ENCODE measurements at places on chromosomes 16 and 17. TPM values are rescaled to one million over a fixed set of nuclear protein-coding genes. Genes with fewer than 3 reads are reported as not detected.

Gene NOG
- 1.6 TPM for polyA plus RNA-seq

Gene SOCS1
- 12.7 TPM for polyA plus RNA-seq

Gene CDH1
- polyA plus RNA-seq: 98.3 TPM

DNA sequence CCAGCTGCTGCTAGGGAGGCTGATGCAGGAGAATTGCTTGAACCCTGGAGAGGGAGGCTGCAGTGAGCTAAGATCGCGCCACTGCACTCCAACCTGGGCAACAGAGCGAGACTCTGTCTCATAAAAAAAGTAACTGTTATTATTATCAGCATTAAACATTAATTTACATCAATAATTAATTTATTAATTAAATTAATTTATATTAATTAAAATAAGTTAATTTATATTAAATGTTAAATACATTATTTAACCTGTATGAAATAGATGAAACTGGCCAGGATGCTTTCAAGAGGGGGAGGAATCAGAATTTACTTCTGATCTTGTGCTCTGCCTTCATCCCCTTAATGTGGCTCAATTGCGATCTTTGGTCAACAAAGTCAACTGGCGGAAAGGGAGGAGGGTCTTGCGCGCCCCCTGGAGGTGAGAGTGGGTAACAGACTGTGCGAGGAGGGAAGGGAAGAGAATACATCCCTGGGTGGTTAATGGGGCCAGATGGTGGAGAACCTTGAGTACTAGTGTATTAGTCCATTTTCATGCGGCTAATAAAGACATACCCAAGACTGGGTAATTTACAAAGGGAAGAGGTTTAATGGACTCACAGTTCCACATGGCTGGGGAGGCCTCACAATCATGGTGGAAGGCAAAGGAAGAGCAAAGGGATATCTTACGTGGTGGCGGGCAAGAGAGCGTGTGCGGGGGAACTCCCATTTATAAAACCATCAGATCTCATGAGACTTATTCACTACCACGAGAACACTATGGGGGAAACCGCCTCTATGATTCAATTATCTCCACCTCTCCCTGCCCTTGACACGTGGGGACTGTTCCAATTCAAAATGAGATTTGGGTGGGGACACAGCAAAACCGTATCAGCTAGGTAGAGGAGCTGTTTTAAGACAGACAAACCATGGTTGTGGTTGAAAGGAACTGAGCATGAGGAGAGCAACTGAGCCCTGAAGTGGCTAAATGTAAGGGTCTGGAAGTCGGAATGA, 15.7 kb upstream of the CPPED1 start:
- no peak for DNase-seq

Gene IGFALS
- polyA plus RNA-seq: 4.3 TPM

GRCh38 chr17:34763728-34764665, 184.6 kb downstream of the TMEM132E start:
- DNase-seq: no peak

Gene RND2
- 3.7 TPM for polyA plus RNA-seq

DNA sequence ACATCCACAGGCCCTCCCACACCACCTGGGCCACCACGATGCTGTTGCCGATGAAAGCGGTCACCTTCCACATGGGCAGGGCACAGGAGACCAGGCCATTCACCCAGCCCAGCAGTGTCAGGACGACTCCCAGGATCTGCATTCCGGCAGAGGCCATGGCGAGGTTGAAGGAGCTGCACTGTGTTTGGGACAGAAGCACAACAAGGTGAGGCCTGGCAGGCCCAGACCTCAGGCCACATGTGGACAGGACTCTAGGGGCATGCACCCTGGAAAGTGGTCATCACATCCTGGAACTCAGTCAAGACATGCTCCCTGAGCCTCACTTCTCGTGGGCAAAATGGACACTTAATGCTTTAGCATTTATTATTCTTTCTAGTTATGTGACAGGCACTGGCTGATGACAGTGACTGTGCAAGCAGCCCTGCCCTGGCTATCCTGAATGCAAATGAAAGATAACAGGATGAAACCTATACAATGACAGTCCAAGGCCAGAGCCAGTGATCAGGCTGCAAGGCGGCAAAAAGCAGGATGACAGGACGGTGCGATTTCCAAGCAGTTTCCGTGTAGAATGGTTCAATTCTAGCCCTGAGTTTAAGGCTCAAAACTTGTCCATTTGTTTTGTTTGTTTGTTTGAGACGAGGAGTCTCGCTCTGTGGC, 2.0 kb downstream of the CLDN6 start:
- DNase-seq: no peak

DNA sequence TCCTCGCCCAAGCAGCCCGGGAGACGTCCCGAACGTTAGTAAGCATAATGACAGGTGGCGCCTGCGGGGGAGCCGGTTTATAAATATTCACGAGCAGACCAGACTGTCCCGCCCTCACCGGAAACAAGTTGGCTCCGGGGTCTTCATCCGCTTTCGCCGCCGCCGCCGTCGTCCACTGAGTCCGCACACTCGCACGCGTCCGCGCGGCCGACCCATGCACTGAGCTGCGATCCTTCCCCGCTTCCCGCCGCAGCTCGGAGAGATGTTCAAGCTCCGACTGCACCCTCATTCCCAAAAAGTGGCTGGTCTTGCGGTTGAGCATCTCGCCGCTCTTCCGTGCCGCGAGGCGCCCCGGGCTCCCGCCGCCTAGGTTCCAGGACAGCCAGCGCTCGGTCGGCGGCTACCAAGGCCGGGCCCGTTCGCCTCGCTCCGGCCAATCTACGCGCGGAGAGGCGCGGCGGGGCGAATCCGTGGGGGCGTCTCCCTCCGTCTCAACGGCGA, 385 bp downstream of the CFAP119 start:
- no peak for DNase-seq

DNA sequence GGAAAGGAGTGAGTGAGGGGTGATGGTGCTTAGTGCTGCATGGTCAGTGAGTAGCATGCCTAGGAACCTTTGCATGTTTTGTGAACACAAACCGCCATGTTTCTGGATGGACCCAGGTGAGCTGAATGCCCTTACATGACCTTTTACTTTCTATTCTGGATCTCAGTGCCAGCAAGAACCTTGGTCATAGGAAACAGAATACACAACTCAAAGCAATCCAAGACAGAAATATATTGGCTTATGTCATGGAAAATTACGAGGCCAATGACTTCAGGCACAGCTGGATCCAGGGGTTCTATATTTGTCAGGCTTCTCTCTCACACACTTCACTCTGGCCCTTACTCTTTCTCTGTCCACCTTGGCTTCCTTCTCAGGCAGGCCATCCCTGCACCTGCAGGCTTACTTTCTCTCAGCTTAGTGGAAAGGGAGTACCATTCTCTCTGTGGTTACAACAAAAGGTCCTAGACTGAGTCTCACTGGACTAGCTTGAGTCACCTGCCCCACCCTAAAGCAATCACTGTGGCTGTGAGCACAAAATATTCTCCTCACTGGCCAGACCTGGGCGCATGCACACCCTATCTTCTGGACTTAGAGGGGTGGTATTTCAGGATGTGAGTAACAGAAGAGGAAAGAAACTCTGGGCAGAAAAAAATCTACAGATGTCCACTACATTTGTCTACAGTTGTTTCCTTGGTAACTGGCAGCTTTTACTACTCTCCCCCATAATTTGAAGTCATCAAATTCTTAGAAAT, 20.4 kb upstream of the CPNE2 start:
- no peak for DNase-seq

GRCh38 chr16:84299734-84300440, 5.2 kb downstream of the WFDC1 start:
- DNase-seq: no peak

Gene DNAJA3
- 47.8 TPM for polyA plus RNA-seq

Gene NEUROD2
- polyA plus RNA-seq: 0.06 TPM

DNA sequence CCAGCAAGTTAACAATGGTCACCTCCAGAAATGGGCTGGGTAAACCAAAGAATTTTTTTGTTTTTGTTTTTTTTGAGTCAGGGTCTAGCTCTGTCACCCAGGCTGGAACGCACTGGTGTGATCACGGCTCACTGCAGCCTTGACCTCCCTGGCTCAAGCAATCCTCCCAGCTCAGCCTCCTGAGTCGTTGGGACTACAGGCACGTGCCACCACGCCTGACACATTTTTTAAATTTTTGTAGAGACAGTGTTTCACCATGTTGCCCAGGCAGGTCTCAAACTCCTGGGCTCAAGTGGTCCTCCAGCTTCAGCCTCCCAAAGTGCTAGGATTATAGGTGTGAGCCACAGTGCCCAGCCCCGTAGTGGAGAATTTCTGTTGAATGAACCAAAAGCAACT, 1.7 kb downstream of the SPSB3 start:
- DNase-seq: no peak

Gene TMEM220
- polyA plus RNA-seq: 8.4 TPM

- DNase-seq: no peak
Measured at GRCh38 chr17:12522336-12522735, 143.4 kb upstream of the MYOCD start.

- no peak for DNase-seq
Measured at GRCh38 chr17:38547444-38547843, 58.3 kb downstream of the SRCIN1 start.

GRCh38 chr16:68445458-68445857, 2.9 kb downstream of the SMPD3 start:
- no peak for DNase-seq

DNA sequence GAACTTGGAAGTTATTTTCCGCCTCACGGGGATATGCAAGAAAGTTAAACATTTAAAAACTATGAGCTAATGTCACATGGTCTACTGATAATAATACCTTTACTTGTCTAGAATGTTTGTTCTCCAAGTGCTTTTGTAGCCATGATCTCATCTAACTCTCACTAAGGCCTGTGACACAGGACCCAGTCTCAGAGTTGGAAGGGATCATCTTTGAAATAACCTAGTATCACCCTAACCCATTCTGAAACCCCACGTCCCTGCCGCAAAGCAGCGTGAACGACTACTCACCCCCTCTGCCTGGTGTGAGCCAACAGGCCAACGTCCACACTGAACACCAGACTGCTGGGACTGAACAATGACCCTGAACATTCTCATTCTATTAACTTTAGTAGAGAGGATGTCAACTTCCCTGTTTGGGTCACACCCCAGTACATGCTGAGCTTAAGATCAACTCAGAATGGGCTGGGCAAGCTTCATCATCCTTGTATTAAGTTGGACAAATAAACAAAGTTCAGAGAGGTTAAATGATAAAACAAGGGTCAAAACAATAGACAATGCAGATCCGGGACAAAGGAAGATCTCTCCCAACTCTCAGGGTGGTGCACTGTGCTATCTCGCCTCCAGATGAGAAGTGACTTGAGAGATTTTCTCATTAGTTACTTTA, 54.8 kb upstream of the BCAR1 start:
- no peak for DNase-seq

Gene CTRB2
- polyA plus RNA-seq: not detected

- DNase-seq: peak; percentile 9
Measured at GRCh38 chr16:2339521-2340484, 725 bp downstream of the ABCA3 start.

Gene SECTM1
- 1.2 TPM for polyA plus RNA-seq

Gene IRX5
- polyA plus RNA-seq: 8.4 TPM

DNA sequence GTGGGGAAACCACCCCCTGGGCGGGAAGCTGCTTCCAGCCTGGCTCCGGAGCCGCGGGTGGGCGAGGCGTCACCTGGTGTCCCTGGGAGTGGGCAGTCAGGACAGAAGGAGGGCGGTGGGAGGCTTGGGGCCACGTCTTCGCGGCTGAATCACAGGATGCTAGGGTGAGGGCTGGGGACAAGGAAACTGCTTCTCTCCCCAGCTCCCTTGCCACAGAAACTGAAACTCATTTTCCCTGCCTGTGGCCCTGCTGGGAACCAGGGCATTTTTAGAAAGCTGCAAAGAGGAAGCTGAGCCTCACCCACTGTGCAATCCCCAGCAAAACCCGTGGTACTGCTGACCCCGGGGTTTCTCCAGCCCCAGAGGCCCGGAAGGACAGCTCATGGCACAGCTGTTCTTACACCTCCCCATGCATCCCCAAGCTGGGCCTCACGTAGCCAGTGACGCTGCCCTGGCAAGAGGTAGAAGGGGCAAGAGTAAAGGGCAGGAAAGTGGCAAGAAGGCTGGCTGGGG, 8.2 kb downstream of the RHBDF2 start:
- no peak for DNase-seq

- no peak for DNase-seq
Measured at GRCh38 chr17:49545806-49546545, 29.7 kb upstream of the NXPH3 start.

GRCh38 chr17:76467366-76467765, at the start of gene AANAT:
Gene AANAT (plus strand): TSS chr17:76467603. CDS start chr17:76468747, 1,144 bp downstream.
- DNase-seq: no peak

Gene NUDT7
- polyA plus RNA-seq: 9.6 TPM

Gene IGF2BP1
- polyA plus RNA-seq: 28.2 TPM

DNA sequence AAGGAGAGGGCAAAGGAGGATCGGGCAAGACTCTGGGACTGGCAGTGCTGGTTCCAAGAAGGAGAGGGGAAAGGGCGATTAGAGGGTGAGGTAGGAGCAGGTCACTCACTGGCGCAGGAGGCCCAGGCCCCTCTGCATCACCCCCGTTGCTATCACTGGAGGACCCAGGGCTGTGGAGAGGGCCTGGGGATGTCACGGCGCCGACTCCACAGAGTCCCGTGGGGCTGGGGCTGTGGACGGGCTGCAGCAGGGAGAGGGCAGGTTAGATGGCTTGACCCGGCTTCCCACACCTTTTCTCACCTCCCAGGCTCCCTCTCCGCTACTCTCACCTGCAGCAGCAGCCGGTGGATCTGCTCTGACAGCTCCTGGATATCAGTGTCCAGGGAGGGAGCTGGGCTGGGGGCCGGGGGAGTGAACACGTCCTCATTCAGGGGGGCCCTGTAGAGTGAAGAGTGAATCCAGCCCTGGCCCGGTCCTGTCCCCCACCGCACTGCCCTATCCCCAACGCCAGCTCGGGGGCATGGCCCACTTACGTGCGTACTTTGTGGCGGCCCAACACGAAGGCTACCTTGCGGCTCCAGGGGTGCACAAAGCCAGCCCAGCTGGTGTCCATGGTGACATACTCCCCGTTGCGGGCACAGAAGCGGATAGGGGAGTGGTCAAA, 4.9 kb downstream of the PER1 start:
- no peak for DNase-seq

- no peak for DNase-seq
Measured at GRCh38 chr17:45948498-45948880, 50.6 kb upstream of the STH start.

- DNase-seq: no peak
Measured at GRCh38 chr16:70478912-70479341, 24.5 kb downstream of the FCSK start.

- DNase-seq: no peak
Measured at GRCh38 chr17:81901167-81902022, 643 bp upstream of the NPB start.

- DNase-seq: no peak
Measured at GRCh38 chr16:87436225-87437172, 44.4 kb downstream of the MAP1LC3B start.
